Stimulated activated CD4-positive, alpha-beta T cell treated with anti-CD3 and anti-CD28 coated beads, TNF-alpha, amount 100 ng/mL, for 4 hours (primary cell): ENCODE measurements at places on chromosomes 3 and 15.

DNA sequence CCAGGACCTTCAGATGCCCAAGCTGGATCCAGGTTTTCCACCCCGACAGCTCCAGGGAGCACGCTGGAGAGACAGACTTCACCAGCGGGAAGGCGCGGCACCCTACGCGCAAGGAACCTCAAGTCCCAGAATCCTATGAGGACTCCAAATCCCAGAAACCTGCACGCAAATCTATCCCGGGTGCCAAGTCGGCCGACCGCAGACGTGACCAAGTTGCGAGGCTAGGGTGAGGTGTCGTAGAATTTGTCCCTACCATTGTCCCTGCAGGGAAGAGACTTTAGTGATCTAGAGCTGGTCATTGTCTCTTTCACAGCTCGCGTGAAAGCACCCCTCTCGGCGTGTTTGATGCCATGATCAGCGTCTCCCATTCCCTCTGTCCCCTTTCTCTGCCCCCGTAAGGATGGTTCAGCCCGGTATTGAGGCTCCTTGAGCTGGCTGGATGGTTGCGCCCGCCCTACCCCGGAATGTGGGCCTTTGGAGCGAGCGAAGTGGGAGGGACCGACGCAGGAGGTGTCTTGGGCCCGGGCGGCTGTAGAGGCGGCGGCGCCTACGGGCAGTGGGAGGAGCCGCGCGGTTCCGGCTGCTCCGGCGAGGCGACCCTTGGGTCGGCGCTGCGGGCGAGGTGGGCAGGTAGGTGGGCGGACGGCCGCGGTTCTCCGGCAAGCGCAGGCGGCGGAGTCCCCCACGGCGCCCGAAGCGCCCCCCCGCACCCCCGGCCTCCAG is at the start of gene PRKCI:
Gene PRKCI, plus strand, starts transcription at position 501 of the 723 bp plus-strand sequence. CDS start 246 bp downstream, outside the sequence.
- DNase-seq = peak; percentile 72

DNA sequence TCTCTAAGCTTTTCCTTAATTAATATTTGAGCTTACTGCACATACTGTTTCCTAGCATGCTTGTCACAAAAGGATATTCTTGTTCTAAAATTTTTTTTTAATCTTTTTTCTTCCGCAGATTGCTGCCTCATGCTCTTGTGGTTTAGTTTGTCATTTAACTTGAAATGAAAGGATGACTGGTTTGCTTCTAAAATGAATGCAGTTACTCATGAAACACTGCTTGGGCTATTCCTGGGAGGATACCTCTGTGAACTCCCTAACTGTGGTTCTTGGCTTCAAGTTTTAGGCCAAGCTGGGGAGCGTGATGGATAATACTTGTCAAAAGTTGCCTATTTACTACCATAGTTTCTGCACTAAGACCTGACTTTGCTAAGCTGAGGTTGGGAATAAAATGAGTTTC is 64.0 kb downstream of the USP13 start:
- no peak for DNase-seq

- DNase-seq = no peak
Measured at GRCh38 chr3:87298111-87298718, 21.8 kb upstream of the POU1F1 start.

- no peak for DNase-seq
Measured at GRCh38 chr15:77025083-77025901, 30.4 kb downstream of the PSTPIP1 start.

DNA sequence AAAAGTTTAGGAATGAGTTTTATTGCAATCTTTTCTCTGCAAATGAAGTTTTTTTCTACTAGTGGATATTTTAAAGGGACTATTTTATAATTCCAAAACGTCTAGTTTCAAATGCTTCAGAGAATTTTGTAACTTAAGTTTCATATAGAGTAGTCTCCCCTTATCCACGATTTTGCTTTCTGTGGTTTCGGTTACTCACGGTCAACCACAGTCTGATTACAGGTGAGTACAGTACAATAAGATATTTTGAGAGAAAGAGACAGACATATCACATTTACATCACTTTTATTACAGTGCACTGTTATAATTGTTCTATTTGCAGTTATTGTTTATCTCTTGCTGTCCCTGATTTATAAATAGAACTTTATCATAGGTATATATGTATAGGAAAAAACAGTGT is 7.4 kb upstream of the EOGT start:
- DNase-seq = no peak

DNA sequence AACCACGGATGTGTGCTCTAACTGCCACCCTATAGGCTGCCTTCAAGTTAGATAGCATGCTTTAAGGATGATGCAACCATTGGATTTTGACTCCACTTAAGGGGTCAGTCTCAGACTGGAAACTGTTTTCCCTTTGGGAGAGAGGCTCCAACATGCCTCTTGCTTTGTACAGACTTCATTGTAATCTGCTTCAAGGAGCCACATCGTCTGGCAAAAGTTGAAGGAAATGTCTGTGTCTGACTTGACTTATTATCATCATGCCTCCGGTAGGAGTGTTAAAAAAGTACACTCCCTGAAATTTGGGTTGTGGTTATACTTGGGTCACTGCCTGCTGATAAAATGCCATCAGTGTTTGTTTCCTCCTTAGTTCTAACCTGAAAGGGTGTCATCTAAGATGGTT is 245.4 kb upstream of the CDIN1 start:
- no peak for DNase-seq

DNA sequence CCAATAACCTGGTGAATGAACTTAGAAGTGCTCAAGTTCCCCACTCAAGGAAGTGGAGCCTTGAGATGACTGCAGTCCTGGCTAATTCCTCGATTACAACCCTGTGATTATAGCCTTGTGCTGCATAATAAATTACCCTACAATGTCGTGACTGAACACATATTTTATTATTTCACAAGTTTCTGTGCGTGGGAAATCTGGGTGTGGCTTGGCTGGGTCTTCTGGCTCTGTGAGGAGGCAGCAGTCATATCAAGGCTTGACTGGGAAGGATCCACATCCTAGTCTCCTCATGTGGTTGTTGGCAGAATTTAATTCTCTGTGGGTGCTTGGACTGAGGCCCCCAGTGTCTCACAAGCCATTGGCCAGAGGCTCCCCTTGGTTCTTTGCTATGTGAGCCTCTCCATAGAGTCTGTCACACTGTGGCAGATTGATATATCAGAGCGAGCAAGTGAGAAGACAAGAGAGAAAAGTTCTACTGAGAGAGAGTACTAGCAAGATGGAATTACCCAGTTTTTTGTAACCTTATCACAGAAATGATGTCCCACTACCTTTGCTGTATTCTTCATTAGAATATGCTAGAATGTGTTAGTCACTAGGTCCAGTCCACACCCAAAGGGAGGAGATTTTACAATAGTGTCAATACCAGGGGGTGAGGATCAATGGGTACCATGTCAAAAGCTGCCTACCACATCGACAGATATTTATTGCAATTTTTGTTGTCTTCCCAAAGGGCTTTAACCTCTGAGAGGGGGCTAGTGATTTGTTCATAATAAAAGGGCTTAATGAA is 102.8 kb upstream of the TBC1D5 start:
- DNase-seq = no peak

DNA sequence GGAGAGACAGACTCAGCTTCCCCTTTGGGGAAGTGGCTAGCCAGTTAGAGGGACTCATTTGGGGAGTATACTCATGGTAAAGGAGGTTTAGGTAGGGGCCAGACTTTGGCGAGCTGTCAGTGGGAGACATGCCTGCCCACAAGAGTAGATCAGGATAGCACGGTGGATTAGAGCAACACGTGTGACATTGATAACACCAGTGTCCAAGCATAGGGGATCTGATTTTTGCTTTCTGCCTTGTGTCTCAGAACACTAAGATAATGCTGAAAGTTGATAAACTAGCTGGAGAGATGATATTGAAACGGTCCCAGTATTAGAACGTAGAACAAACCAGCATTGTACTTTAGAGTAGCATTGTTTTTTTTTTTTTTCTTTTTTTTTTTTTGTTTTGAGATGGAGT is 25.9 kb downstream of the MAP6D1 start:
- DNase-seq = no peak
